ENCODE measurements at places on chromosomes 1 and 21.

GRCh38 chr1:67830928-67831830, 2.1 kb downstream of the GNG12 start:
- no peak for DNase-seq

DNA sequence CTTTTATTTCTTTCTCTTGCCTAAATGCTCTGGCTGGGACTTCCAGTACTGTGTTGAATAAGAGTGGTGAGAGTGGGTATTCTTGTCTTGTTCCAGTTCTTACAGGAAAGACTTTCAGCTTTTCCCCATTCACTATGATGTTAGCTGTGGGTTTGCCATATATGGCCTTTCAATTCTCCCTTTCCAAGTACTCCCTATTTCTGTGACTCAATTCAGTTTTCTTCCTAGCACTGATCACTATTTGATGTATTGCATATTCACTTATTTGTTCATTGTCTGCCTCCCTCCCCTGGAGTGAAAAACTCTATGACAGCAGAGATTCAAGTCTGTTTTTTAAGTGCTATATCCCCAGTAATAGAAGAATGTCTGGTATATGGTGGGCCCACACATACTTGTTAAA, 618.2 kb upstream of the CAMK1G start:
- DNase-seq = no peak

DNA sequence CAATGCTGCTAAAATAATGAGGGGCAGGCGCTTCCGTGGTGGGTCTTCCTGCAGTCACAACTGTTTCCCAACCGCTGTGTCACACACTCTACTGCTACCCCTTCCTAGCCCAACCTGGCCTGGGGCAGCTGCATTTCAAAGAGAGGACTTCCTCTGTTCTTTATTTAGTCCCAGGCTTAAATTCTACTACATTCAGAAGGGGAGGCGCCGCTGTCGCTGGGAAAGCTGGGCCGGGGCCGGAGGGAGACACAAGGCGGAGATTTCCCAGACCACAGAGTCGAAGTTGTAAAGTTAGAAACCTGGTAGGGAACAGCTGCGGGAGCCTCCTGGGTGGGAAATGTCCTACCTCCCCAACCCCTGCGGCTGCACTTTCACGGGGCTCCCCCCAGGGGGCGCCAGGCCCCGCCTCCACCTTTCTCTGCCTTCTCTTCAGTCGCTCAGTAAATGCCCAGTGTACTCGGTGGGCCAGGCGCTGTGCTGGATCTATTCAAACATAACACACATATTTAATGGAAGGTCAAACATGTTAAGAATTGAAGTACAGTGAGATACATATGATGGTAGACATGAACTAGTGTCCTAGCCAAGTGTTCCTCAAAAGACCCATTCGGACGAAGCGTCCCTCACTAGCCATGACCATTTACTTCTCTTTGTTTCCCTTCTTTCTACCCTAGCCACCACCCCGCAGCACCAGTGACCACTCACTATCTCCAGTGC, 23.1 kb downstream of the DYRK3 start:
- no peak for DNase-seq

DNA sequence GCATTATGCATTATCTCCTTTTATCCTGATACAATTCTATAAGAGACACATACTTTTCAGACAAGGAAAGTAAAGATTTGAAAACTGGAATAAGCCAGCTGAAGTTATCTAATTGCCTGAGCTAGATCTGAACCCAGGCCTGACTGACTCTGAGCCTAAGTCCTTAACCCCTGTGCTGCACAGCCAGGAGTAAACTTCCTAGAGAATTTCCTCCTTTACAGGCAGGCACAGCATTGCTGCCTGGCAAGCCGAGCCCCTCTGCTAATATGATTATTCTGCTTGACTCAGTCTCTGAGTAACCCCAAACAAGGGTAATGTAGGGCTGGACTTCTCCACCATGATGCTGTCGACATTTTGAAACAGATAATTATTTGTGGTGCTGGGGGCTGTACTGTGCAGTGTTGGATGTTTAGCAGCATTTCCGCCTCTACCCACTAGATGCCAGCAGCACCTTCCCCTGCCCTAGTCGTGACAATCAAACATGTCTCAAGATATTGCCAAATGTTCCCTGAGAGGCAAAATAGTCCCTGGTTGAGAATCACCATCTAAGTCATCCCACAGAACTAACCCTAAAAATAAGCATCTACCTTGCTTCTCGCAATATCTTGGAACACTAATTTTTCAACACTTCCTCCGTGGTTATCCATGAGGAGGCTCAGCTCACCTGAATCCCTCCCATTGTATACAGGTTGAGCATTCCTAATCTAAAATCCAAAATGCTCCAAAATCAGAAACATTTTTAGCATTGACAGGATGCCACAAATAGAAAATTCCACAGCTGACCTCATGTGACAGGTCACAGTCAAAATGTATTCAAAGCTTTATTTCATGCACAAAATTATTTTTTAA, 18.5 kb downstream of the CAMK1G start:
- no peak for DNase-seq

DNA sequence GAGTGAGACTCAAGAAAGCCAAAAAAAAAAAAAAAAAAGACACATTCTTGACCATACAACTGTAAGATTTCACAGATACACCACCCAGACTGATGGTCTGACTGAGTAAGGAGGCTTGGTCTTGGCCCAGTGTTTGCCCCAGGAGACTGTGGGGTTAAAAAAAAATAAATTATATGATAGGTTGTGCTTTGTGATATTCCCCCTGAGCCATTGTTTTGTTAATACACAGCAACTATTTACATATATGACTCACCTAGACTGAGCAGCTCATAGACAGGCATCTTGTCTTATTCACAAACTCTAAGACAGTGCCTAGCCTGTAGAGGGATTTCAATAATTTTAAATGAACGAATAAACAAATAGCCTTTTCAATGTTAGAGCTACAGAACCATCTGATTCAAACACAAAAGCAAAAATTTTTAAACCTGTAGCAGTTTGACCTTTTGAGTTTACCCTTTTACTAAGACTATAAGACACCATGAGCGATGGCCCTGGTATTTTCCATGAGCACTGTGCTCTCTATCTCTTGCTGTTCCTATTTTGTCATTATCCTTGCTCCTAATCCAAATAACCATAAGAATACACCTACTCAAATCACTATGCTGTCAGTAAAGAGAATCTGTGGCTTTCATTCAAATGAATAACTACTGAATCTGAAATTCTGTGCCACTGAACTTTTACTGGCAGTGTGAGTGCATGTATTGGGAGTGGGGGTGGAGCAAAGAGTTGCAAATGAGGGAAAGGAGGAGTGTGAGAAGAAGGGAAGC, 199.4 kb upstream of the PTBP2 start:
- no peak for DNase-seq

DNA sequence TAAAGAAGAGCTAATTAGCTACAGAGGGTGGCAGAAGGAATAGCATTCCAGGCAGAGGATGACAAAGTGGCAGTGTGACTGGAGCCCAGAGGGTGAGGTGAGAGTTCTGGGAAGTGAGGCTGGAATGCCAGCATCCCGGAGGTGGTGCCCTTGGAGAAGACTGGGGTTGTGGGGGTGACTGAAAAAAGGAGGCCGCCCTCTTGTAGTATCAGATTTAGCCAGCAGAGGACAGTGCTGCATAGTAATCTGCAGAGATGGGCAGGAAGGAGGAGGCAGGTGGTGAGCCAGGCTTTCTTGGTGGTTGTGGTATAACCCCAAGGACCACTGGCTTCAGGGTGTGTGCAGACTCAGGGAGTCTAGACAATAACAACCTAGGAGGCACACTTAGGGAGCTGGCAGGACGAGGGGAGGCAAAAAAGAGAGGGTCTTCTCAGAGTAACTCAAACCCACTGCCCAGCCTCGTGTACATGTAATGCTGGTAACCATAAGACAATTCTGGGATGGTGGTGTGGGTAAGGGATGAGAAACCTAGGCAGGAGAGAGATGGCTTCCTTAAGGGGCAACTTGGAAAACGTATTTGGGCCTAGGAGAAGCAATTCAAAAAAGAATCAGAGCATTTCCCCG, 30.5 kb downstream of the MROH7 start:
- DNase-seq = peak; percentile 74

DNA sequence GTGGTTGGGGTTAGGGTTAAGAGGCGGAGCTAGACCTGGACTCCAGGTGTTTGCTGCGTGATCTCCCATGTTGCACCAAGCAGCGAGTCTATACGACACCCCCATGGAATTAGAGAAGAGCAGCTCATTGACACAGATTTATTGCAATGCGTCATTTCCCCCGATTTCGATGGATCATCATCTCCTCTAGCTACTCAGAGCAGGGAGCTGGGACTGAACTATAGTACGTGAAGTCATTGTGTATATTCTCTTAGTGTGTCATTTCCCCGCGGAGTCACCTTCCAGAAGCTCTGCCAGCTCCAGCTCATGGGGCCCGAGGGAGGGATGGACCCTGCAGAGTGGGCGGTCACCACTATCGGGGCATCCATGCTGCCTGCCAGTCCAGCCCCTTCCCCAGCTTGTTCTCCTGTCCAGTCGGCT, 7.5 kb upstream of the C2CD2 start:
- DNase-seq = no peak

GRCh38 chr1:153771841-153772593, 3.2 kb upstream of the SLC27A3 start:
- no peak for DNase-seq

- no peak for DNase-seq
Observed at GRCh38 chr1:58592522-58593134, 15.6 kb upstream of the TACSTD2 start.

DNA sequence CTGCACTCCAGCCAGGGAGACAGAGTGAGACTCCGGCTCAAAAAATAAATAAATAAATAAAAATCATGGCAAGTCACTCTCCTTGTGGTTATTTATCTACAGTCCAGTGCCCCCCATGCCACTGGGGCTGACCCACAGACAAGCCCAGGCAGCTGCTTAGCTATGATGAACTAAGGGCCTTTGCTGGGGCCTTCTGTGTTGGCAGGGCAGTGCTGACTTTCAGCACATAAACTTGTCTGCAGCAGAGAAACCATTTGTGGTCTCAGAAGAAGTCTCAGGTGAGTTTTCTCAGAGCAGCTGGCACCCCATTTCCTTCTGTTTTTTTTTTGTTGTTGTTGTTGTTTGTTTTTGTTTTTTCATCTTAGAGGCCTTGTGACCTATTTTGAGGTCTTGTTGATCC, 20.9 kb upstream of the CFHR4 start:
- DNase-seq = no peak

GRCh38 chr1:233113009-233113879, 162.8 kb downstream of the NTPCR start:
- no peak for DNase-seq

- DNase-seq = no peak
Observed at GRCh38 chr1:119646521-119647227, 1.4 kb downstream of the ZNF697 start.

DNA sequence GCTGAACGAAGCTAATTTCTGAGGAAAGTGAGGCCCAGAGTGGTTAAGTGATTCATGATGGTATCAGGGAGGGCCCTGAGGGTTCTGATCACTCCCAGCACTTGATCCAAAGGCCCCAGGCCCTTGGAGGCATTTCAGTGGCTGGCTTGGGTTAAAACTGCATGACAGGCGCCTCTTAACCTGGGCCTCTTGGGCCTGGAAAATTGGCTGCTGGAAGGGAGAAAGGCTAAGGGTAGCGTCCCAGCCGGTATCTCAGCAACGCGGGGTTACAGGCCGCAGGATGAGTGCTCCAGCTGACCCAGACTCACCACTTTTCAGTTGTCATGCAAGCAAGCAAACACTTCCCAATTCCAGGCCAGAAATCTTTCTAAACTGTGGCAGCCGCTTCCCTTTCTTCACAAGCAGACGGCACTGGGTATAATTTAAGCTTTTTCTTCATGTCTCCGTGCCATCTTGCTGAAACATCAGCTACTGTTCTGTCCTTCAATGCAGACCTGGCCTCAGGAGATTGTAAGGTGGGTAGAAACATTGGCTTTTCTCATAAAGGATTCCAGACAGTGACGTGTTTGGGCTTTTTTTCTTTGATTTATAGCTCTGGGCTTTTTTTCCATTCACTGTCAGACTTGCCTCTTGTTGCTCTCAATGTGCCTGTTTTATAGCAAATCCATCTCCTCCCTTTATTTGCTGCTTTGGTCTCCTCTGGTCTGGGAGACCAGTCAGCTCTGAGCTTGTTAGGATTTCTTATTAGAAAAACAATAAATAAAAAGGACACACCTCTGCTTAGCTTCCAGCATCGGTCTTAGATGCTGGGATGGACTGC, 229.1 kb downstream of the KCNJ6 start:
- DNase-seq = no peak

GRCh38 chr1:88311265-88311664, 372.8 kb upstream of the PKN2 start:
- DNase-seq = no peak

GRCh38 chr1:76576876-76577524, 290.3 kb upstream of the ST6GALNAC5 start:
- no peak for DNase-seq

DNA sequence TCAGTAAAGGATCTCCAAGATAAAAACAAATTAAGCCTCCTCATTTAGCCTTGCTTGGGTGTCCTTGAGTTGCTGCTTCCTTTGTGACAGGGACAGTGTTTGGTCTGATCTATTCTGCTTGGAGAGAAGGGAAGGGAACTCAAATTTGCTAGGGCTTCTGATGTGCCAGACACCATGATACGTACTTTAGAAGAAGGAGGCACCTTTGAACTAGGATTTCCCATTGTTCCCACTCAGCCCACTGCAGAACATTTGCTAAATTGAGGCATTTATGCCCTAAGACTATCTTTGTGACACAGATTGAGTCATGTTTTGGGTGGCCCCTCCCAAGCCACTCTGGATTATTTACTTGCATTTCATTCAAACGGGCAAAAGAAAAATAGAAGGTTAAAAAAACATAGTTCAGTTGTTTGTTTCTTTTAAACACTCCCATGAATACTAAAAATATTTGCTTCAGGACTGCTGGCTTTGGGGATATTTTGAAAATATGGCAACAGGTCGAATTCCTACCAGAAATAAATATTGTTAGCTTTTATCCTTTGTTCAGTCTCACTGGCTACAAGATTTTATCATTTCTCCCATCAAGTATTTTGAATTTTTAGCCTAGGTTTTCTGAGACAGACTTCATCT, 81.9 kb upstream of the WLS start:
- no peak for DNase-seq

DNA sequence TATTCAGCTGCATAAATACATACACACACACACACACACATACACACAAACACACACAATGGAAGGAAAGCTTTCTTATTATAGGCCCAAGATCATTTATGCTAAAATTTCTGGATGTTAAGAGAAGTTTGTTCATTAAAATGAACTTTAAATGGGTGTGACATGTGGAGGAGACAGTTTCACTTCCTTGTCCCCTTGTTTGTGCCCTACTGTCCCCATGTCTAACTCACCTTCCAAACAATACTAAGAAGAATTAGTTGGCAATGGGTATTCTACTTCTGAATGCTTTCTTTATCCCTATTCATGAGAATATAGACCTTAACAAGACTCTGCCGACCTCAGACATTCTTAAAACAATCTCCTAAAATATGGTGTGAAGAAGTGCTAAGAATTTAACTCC, 63.5 kb upstream of the NRIP1 start:
- DNase-seq = no peak

GRCh38 chr1:180117764-180118116, 36.9 kb upstream of the QSOX1 start:
- DNase-seq = no peak

- no peak for DNase-seq
Observed at GRCh38 chr1:150456146-150456647, 31.0 kb upstream of the TARS2 start.
